ENCODE measurements at places on chromosomes 12 and 14. TPM values are rescaled to one million over a fixed set of nuclear protein-coding genes. Genes with fewer than 3 reads are reported as not detected.

DNA sequence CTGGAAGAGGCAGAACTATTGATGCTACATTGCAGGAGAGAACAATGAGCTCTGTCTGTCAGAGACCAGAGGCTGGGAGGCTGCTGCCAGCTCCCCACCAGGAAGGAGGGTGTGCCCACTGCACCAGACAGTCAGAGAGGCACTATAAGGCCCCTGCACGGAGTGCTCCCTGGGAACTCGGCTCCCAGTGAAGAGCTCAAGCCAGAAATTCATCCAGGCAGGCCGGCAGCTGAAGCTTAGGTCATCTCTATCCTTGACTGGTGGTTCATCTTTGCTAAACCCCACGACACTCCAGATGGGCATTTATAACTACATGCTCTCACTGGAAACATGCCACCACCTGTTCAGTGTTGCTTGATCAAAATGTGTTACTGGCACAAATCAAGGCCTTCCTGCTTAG is 65.1 kb upstream of the GPATCH2L start:
- no peak for DNase-seq

DNA sequence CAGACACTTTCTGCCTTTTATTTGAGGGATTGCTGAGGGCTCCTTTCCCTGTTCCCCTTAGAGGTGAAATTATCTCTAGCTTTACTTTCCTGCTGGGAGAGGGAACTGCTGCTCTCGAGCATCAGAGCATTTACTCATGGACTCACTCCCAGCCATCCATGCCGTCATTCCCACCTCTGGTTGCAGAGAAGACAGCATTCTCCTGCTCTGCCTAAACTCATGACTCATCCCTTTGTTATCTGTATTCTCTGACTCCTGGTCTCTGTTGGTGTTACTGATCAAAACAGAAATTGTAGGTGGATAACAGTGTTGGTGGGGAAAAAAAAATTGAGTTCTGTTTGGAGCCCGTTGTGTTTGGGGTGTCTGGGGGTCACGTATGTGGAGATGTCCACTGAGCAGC is 159.3 kb downstream of the TTC8 start:
- no peak for DNase-seq

GRCh38 chr14:21084998-21085853 is 13.2 kb downstream of the ZNF219 start:
- DNase-seq: no peak

DNA sequence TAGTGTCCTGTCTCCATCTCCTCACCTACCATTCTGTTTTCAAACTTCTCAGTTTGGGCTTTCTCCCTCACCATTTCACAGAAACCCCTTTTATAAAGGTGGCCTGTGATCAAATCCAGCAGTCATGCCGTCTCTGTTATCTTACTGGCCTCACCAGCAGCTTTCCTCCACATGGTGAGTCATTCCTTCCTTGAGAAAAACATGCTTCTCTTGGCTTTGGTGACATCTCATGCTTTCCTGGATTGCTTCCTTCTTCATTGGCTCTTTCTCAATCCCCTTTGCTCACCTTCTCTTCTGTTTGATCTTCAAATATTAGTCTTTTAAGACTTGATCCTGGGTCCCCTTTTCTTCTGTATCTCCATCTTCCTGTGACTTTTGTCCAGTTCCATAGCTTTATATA is 164.9 kb downstream of the ANO4 start:
- DNase-seq: no peak

DNA sequence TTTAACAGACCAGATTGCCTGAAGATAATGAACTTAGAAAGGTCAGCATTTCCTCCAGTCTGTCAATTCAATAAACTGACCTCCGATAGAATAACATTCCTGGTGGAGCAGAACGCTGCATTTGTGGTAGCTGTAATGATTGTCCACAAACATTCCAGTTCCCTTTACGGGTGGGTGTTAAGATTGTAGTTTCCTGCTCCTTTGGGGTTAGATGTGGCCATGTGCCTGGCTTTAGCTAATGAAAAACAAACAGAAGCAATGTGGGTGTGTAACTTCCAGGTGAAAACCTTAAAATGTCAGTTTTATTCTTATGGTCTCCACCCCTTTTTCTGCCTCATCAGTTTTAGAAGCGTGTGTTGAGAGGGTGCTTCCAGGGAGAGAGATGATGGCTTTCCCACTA is 217.3 kb upstream of the CRY1 start:
- DNase-seq: no peak

DNA sequence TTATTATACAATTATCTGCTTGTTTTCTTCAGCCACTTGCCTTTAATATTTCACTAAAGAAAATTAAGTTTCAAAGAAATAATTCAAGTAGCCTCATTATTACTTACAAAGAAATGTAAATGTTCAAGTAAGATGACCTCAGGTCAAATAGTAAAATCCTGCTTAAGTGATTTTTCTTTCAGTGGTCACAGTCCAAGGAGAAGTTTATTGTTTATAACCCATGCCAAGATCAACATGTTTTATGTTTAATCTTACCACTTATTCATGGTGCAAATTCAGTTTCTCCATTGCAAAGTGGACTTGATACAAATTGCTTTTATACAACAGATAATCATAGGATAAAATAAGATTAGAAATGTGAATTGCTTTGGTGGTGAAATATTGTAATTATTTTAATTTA is 370.2 kb upstream of the FLRT2 start:
- DNase-seq: no peak

GRCh38 chr14:75486318-75486717 is 36.0 kb upstream of the BATF start:
- no peak for DNase-seq

DNA sequence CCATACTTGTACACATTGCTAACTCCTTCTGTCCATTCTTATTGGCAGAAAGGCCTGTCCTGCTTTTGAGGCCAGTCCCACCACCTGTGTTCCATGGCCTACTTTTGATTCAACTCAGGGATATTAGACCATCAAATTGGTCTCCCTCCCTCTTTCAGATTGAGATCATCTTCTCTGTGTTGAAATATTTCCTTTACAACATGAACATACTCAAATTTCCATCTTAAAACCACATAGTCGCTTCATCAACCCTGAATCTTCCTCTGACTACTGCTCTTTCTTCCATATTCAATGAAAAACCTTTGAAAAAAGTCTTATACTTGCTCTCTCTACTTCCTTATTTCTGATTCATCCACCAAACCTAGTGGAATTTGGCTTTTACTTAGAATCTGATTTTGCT is 34.9 kb downstream of the TRMT5 start:
- DNase-seq: no peak

GRCh38 chr14:76509311-76509710 is 133.4 kb downstream of the ESRRB start:
- DNase-seq: no peak

DNA sequence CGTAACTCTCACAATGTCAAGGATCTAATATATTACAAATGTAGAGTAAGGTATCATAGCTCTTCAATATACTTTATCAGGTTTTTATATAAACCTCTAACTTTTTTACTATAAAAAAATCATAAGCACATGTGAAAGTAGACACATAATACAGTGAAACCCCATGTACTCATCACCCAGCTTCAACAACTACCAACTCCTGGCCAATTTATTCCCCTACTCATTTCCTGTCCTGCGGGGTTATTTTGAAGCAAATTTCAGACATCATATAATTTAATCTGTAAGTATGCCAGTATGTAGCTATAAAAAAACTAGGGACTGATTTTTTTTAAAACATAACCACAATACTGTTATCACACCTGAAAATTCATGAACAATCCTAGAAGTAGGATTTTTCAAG is 47.7 kb downstream of the NOPCHAP1 start:
- no peak for DNase-seq

- no peak for DNase-seq
These were observed 11.3 kb downstream of the CACNA1C start for GRCh38 chr12:2064071-2064507.

- no peak for DNase-seq
These were observed 881.8 kb downstream of the FSCB start for GRCh38 chr14:43625294-43625693.

GRCh38 chr12:98916106-98916505 is 271.0 kb downstream of the APAF1 start:
- DNase-seq: no peak

DNA sequence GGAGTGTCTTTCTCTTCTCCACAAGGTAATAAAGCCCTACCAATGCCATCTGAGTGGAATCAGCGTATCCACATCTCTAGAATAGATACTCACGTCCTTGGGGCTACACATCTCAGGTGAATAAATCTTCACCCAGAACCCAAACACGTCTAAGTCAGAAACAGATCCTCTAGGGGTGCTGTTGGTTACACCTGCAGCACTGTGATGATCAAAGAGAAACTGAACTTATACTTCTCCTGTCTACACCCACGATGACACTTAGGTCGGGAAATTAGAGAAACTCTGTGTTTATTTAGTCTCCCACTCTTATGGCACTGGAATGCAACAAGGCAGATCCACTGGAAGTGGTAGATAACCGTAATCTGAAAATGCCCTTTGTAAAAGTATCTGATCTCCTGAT is 46.2 kb downstream of the WIF1 start:
- DNase-seq: no peak

The TAS2R9 gene
- not detected for total RNA-seq

The OR11G2 gene
- not detected for total RNA-seq

The SLC10A1 gene
- total RNA-seq: not detected

The MMP14 gene
- total RNA-seq: 138 TPM

The MIP gene
- total RNA-seq: not detected

The KLHL33 gene
- total RNA-seq: not detected

The DCN gene
- total RNA-seq: 30.7 TPM

The HRK gene
- 11.9 TPM for total RNA-seq

All from SK-MEL-5 (cell line).